ENCODE measurements at places on chromosomes 7 and 10.

DNA sequence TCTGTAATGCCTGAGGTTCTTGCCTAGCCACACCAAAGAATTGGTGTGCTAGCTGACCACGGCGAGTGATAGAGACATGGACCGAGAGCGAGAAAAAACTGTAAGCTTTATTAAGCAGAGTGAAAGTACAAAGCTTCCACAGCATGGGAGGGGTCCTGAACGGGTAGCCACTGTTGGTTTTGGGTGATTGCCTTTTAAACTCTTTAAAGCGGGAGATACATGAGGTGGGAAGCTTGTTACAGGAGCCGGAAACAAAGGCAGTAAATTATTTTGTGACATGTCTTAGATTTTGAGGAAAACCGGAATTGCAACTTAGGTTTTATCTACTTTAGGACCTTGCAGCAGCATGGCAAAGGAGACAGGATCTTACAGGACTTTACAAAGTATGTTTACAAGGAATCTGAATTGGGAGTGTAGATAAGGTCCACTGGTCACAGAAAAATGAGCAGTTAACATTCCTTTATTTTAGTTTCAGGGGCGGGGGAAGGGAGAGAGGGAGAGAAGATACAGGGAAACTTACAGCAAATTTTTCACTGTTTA is 252.7 kb upstream of the MBL2 start:
- DNase-seq, result no peak

- DNase-seq, result no peak
These were observed 75.8 kb downstream of the LSMEM1 start for GRCh38 chr7:112556633-112557032.

DNA sequence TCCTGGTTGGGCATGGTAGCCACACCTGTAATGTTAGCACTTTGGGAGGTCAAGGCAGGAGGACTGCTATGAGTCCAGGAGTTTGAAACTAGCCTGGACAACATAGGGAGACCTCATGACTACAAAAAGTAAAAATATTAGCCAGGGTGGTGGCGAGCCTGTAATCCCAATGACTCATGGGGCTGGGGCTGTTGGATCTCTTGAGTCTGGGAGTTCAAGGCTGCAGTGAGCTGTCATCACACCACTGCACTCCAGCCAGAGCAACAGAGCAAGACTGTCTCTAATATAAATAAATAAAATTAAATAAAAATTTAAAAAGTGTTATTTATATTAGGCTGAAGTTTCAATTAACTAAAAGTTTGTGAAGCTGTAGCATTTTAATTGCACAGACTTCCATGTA is 207.3 kb downstream of the NXPH1 start:
- DNase-seq, result no peak

- DNase-seq, result no peak
These were observed 126.4 kb upstream of the GHITM start for GRCh38 chr10:84012831-84013458.

DNA sequence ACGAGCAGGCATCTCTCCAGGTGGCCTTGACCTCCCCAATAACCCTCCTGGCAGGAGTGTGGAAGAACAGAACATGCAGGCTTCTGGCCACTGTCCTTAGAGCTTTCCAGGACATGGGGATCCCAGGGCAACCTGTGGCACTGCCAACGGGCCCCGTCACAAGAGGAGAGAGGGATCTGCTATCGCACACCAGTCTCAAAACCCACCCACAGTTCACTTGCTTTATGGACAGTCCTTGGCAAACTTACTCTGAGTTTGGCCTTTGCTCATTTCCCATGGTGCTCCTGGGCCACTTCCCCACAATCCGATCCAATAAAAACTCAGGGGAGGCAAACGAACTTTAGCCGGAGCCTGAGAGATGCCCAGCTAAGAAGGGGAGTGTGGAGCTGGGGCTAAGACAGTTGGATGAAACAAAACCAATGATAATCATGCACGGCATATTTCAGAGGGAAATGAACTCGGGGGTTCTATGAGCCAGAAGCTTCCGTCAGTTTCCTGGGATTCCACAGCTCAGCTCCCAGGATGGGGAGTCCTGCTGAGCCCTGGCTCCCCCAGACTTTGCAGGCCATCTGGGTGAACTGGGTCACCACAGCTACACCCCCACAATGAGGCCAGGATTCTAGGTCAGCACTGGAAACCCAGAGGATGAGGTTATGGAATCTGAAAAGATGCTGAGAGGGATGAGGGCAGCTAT is 158.4 kb downstream of the NEURL1 start:
- no peak for DNase-seq

All from GM12891 (cell line).